ENCODE measurements at places on chromosomes 3 and 15.

- DNase-seq: no peak
These were observed 52.0 kb downstream of the SUCNR1 start for GRCh38 chr3:151925419-151925818.

DNA sequence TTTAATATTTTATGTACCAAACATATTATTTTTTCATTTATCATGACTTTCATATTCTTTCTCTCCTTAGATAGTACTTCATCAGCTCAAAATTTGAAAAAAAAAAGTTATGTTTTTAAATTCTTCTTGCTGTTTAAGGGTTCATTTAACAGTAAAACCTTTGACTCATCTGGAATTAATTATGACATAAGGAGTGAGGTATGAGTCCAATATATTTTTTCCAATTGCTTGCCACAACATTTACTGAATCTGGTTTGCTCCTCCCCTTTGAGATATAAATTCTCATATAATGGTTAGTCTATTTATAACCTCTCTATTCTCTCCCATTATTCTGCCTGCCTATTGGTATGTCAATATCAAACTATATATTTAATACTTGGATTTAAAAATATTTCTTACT, 387.8 kb downstream of the TUSC7 start:
- no peak for DNase-seq

GRCh38 chr3:196144383-196145105, 62.7 kb upstream of the TFRC start:
- no peak for DNase-seq

DNA sequence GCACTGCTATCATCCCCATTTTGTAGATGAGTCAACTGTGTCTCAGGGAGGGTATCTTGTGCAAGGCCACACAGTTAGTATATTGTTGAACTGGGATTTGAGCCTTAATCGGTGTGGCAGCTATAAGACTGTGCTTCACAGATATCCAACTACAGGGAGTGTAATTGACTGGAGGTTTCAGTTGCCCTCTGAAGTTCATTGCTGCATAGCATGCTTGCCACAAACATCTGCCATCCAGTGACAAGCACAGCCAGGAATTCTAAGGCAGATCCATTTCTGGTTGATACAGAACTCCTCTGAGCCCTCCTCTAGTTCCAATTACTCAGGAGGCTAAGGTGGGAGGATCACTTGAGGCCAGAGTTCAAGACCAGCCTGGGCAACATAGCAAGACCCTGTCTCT, 16.4 kb downstream of the FSD2 start:
- no peak for DNase-seq

- no peak for DNase-seq
These were observed 86.7 kb upstream of the LIMD1 start for GRCh38 chr3:45507820-45508317.

DNA sequence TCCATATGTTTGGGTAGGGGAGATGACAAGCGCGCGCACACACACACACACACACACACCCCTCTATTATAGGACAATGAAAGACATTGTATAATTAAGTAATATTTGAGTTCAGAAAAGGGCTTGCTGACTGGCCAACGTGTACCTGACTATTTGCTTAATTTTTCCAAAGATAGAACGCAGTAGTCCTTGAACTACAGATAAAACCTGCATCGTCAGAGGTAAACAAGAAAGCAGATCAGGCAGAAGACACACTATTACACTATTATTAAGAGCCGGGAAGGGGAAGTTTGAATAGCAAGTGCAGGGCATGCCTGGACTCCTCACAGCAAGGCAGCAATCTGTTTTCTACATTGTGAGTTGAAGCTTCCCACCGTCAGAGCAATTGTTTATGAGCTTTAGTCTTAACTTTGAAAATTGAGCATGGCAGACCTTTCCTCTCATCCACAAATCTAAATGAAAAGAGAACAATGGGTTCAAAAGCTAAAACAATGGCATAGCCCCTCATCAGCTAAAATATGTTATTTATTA, 427.7 kb downstream of the GABRG3 start:
- DNase-seq: no peak

- DNase-seq: no peak
These were observed 54.7 kb downstream of the ST8SIA2 start for GRCh38 chr15:92448370-92448769.

GRCh38 chr3:171822431-171823106, 12.3 kb upstream of the PLD1 start:
- DNase-seq: no peak

- no peak for DNase-seq
These were observed 104.7 kb downstream of the SERPINI1 start for GRCh38 chr3:167840247-167840646.

DNA sequence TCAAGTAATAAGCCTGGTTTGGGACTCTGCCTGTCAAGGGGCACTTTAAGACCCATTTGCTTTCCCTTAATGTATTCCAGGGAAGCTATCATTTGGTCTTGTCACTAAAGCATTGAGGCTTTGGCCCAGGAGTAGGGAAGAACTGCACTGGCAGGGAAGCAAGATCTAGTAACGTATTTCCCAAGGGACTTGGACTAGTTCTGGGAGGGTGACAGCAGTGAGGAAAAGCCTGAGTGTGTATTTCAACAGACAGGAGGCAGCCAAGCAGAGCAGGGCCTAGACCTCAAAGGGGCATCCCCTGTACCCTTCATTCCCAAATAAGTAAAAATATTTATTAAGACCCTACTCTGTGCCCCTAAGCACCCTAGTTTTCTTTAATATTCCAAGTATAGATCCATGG, 92.8 kb downstream of the SRGAP3 start:
- DNase-seq: no peak

DNA sequence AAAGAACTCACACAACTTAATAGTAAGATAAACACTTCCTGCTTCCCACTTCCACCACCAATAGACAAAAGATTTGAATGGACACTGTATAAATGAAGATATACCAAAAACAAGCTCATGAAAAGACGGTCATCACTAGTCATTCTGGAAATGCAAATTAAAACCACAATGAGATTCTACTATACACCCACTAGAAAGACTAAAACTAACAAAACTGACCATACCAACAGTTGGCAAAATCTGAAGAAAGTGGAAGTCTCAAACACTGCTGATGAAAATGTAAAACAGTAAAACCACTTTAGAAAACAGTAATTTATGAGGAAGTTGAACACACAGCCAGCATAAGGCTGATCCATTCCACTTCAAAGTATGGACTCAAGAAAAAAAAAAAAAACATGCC, 35.6 kb upstream of the CD96 start:
- no peak for DNase-seq

- DNase-seq: no peak
These were observed 199.7 kb downstream of the CHL1 start for GRCh38 chr3:396293-396692.

DNA sequence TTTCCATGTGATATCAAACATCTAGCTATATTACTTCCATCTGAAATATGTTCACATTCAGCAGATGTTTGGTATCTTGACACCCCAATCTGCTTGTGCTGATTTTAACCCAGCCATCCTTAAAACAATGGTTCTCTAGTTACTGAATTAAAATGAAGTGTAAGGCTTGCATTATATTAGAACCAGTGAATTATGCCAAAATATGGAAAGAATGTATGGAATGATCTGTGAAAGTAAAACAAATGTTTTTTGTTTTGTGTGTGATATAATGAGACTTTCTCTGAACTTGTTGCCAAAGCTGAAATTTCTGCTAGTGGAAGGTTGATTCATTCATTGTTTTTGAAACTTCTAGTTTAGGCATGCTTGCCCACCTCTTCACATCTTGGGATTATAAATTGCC, 317.1 kb downstream of the MEX3B start:
- DNase-seq: no peak

DNA sequence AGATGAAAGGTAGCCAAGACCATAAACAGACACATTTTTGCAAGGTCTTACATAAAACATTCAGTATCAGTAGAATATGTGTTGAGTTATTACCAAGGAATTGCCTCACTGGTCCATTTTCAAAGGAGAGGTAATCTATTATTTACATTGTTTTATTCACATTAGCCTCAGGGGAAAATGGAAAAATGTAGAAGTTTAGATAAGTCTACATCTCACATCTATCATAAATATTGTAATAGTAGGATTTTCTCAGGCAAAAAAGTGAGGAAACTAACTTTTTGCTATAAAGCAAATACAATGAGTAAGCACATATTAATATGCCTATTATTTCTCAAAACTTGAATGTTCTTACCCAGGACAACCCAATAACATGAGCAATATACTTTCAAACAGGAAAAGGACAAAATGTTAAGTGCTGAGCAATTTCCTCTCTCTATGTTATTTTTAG, 184.6 kb upstream of the AGTR1 start:
- no peak for DNase-seq

- no peak for DNase-seq
These were observed 255.7 kb upstream of the GRM7 start for GRCh38 chr3:6605227-6605626.

- DNase-seq: no peak
These were observed 7.3 kb downstream of the ALPK3 start for GRCh38 chr15:84824260-84825007.

- no peak for DNase-seq
These were observed 57.2 kb downstream of the KIF9 start for GRCh38 chr3:47225310-47225906.

- no peak for DNase-seq
These were observed 16.3 kb downstream of the SEC11A start for GRCh38 chr15:84699538-84700191.

GRCh38 chr3:81249540-81250029, 511.9 kb downstream of the GBE1 start:
- no peak for DNase-seq

GRCh38 chr3:72395776-72396311, 452.4 kb downstream of the SHQ1 start:
- DNase-seq: no peak

- DNase-seq: no peak
These were observed 9.0 kb upstream of the KIF23 start for GRCh38 chr15:69405110-69405509.

- DNase-seq: no peak
These were observed 991.2 kb downstream of the TUSC7 start for GRCh38 chr3:117700573-117701360.

DNA sequence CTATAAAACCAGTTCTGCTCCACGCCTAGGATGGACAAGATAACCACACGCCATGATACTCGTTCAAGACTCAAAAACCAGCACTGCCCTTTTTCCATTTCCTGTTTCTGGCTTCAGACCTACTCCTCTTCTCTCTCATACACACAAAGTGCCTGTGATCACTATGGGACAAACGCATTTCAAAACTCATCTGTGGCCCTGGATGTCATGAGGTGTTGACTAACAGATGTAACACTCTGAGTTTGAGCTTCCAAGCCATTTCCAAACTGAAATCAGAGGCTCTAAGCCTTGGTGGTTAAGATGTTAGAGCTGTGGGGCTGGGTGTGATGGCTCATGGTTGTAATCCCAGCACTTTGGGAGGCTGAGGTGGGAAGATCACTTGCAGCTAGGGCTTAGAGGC, 55.7 kb upstream of the LMOD3 start:
- DNase-seq: no peak

GRCh38 chr3:33377931-33378330, 62.3 kb downstream of the UBP1 start:
- no peak for DNase-seq

DNA sequence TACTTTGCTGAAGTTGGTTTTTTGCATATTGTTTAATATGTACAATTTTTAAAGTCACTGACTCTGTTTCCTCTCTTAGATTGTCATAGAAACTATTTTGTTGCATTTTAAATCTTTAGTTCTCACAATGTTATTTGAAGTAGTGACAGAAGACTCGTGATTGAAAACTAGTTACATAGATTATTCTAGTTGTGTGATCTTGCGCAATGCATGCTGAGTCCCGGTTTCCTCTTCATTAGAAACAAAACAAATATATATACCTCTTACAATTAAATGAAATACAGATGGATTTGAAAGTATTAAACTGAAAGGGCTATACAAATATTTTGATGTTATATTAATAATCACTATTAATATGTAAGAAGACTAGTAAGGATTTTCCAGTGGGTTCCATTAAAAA, 333.0 kb downstream of the LPP start:
- no peak for DNase-seq

GRCh38 chr3:156687023-156687422, 12.6 kb downstream of the TIPARP start:
- no peak for DNase-seq

DNA sequence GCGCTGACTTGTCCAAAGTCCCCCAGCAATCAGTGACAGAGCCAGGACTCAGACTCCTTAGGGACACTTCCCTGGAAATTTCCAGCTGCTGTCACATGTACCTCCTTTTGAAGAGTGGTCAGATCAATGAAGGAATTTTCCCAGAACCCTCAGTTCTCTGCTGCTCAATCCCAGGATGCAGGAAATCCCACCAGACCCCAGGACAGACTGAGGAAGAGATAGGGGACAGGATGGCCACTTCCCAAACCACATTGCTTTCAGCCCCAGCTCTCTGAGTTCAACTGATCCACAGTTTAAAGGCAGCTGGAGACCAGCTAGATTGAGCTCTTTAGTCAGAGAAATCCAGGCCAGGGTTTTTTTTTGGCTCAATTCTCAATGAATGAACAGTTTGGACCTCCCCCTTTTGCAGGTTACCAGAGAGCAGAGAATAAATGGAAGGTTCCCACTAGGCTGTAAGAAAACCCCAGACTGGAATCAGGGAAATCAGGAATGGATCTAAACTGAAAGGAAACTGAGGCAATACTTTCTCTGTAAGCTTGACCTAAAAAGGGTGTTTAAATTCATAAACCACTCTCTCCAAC, 1.5 kb downstream of the CYP1A1 start:
- no peak for DNase-seq

GRCh38 chr3:178152031-178152806, 384.0 kb upstream of the KCNMB2 start:
- no peak for DNase-seq

GRCh38 chr15:94532226-94532625, 300.9 kb downstream of the MCTP2 start:
- DNase-seq: no peak

DNA sequence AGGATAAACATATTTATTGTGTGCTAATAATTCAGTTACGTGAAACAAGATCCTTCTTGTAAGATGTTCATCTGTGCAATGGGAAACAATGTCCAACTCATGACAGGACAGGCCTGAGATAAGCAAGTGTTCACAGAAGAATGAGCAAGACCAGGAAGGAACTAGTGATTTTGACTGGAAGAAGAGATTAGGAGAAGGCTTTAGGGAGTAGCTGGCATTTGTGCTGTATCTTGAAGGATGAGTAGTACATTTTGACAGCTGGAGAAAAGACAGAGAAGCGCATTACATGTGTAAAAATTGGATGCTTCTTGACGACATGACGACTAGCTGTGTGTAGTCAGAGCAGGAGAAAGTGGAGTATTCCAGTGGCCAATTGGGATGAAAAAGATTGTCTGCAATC, 48.4 kb downstream of the GBE1 start:
- DNase-seq: no peak

GRCh38 chr3:159417761-159418160, 570.9 kb upstream of the IL12A start:
- no peak for DNase-seq

GRCh38 chr3:134340982-134341365, 33.3 kb downstream of the AMOTL2 start:
- DNase-seq: no peak

GRCh38 chr15:66850078-66850991, 148.3 kb downstream of the SMAD6 start:
- DNase-seq: no peak

All from hypothalamus (tissue), 51 donors.